Mononuclear cell (primary cell): ENCODE measurements at places on chromosomes 7 and 10. TPM values are rescaled to one million over a fixed set of nuclear protein-coding genes. Genes with fewer than 3 reads are reported as not detected.

OR2A1 gene
- not detected for total RNA-seq

PLXDC2 gene
- 46.2 TPM for total RNA-seq

ZSCAN21 gene
- total RNA-seq, result 2.0 TPM

KCNMA1 gene
- total RNA-seq, result 0.42 TPM

CALN1 gene
- total RNA-seq, result under 0.01 TPM

KLHDC10 gene
- total RNA-seq, result 12.4 TPM

ATP6V0E2 gene
- total RNA-seq, result 30.0 TPM

KCND2 gene
- total RNA-seq, result not detected

NPC1L1 gene
- not detected for total RNA-seq

STEAP1B gene
- 1.8 TPM for total RNA-seq

MYO3A gene
- total RNA-seq, result 0.10 TPM

CTTNBP2 gene
- 0.10 TPM for total RNA-seq

PRPS1L1 gene
- 0.31 TPM for total RNA-seq
